ENCODE measurements at places on chromosomes 3 and 15. TPM values are rescaled to one million over a fixed set of nuclear protein-coding genes. Genes with fewer than 3 reads are reported as not detected.

TJP1 gene
- total RNA-seq, result 47.2 TPM

FANCD2OS gene
- not detected for total RNA-seq

GRAMD2A gene
- not detected for total RNA-seq

ACAD11 gene
- 5.0 TPM for total RNA-seq

STIMATE gene
- 6.5 TPM for total RNA-seq

ZNF662 gene
- not detected for total RNA-seq

CNTN4 gene
- not detected for total RNA-seq

CYP11A1 gene
- not detected for total RNA-seq

CPLX3 gene
- not detected for total RNA-seq

GOLGA8J gene
- not detected for total RNA-seq

CASR gene
- not detected for total RNA-seq

MYL3 gene
- total RNA-seq, result 0.22 TPM

CLDN18 gene
- not detected for total RNA-seq

CKMT1B gene
- total RNA-seq, result 3.4 TPM

PGBD4 gene
- 1.2 TPM for total RNA-seq

C2CD4B gene
- total RNA-seq, result not detected

FSTL1 gene
- total RNA-seq, result 68.6 TPM

GHSR gene
- not detected for total RNA-seq

SLC25A26 gene
- total RNA-seq, result 18.0 TPM

CTXN2 gene
- total RNA-seq, result not detected

ARGFX gene
- not detected for total RNA-seq

ARHGEF26 gene
- total RNA-seq, result 6.5 TPM

HYAL1 gene
- total RNA-seq, result 0.50 TPM

WDR93 gene
- total RNA-seq, result 0.15 TPM

GP9 gene
- not detected for total RNA-seq

MESP2 gene
- 0.62 TPM for total RNA-seq

RTP4 gene
- not detected for total RNA-seq

VILL gene
- total RNA-seq, result 0.23 TPM

CORO2B gene
- total RNA-seq, result 3.8 TPM

ADPRH gene
- 2.6 TPM for total RNA-seq

PLA1A gene
- total RNA-seq, result 0.27 TPM

ACP3 gene
- total RNA-seq, result 0.26 TPM

PLCH1 gene
- total RNA-seq, result 1.4 TPM

XCR1 gene
- total RNA-seq, result not detected

FAM162A gene
- 33.7 TPM for total RNA-seq

SMAD6 gene
- total RNA-seq, result 25.4 TPM

TEX9 gene
- total RNA-seq, result 4.8 TPM

MAGEF1 gene
- total RNA-seq, result 31.6 TPM

LOXL1 gene
- total RNA-seq, result 0.59 TPM

TM6SF1 gene
- not detected for total RNA-seq

SI gene
- not detected for total RNA-seq

TMEM207 gene
- not detected for total RNA-seq

GOLGA6D gene
- total RNA-seq, result 0.12 TPM
